ENCODE measurements at places on chromosomes 7 and 10.
A peak's percentile ranks its signal among the peaks of the same experiment; 100 is the strongest.

DNA sequence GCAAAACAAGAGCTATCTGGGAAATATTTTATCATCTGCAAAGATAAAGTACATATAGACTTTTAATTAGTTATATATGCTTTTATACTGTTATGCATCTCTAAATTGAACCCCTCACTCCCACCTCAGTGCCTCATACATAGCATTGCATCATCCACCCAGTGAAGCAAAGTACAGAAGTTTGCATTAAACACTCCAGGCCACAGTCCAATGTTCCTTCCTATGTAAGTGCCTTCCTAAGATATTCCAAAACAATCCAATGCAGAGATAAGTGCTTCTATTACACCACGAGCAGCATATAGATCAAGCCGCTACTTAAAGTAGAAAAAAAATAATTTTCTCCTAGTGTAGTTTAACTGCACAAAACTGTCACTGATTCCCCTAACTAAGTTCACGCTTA is 3.4 kb downstream of the CPXM2 start:
- DNase-seq = no peak

DNA sequence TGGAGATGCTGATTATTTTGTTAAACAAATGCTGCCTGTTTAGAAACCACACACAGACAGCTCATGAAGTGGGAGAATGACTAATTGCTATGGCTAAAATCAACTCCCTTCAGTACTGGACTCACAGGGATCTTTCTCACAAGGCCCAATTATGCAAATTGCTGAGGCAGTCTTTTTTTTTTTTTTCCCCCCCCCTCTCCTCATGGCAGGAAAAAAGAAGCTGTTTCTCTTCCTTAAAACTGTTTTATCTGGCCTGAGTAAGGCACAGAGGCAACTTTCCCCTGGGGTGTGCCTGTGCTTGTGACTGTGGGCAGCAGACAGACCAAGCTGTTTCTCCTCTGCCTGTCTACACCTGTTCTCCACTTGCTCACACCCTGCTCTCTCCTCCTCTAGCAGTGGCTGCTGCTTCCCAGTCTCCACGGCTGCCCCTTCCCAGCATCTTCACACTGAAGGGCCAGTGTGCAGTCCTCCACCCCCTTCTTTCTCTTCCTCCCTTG is 65.4 kb upstream of the STEAP1B start:
- no peak for DNase-seq

- DNase-seq = no peak
These were observed 97.4 kb downstream of the CPED1 start for GRCh38 chr7:121085922-121086321.

- no peak for DNase-seq
These were observed 13.0 kb upstream of the AKR1E2 start for GRCh38 chr10:4813023-4813422.

- no peak for DNase-seq
These were observed 13.9 kb upstream of the TBATA start for GRCh38 chr10:70799124-70799523.

DNA sequence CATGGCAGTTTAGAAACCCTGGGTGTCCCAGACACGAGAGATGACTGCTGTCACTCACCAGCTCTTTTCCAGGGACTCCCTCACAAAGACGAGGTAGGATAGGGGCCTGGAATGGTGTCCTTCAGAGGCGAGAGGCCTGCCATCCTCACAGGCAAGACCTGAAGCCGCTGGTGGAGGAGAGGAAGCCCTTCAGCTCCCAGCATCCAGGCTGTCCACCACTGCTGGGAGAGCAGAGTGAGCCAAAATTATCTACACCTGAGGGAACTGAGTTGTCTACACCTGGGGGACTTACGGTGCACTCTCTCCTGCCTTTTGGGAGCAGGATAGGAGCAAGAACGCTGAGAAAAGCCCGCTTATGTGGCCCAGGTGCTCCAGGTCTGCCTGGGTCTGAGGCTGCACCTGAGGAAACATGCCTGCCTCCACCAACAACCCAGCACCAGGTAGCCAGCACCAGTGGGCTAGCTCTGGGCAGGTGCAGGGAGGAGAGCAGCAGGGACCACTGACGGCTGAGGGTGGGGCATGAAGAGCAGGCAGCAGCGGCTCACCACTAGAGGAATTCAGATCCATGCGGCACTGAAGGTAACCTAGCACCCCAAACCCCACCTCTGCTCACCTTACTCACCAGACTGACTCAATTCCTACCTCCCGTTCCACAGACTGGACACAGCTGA is 357.2 kb downstream of the SH2D4B start:
- no peak for DNase-seq

DNA sequence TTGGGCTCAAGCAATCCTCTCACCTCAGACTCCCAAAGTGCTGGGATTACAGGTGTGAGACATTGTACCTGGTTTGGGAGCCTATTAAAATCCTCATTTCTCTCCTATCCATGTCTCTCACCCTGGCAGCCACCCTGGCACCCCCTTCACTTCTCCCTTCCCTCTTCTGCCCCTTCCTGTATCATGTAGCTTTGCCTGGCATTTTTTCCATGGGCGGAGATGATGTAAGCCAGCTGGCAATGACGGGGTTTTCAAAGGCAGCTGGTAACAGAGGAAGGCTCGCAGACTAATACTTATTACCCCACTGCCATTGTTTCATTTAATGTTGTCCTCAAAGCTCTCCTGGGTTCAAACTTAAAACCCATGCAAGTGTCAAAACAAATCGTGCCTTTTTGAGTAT is 61.9 kb downstream of the RGS10 start:
- no peak for DNase-seq

- DNase-seq = no peak
These were observed 80.5 kb downstream of the KCNMA1 start for GRCh38 chr10:77556990-77557601.

GRCh38 chr10:103125323-103126267 is 67.5 kb downstream of the NT5C2 start:
- no peak for DNase-seq

- no peak for DNase-seq
These were observed 102.2 kb downstream of the SNX10 start for GRCh38 chr7:26393818-26394217.

DNA sequence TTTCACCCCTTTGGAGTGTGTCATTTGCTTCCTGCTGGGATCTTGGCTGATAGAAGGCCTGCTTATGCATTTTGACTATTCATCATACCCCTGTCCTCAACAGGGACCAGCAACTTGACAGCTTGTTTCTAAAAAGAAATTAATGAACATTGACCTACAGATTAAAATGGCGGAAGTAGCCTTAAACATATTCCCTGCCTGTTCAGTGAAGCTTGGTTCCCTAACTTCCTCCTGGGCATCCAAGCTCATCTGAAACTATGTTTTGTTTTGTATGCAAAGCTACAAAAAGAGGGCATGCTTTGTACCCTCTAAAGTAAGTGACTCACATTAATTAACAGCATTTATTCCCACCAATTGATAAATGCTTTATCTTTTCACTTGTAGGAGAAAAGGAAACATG is 26.8 kb upstream of the CDK14 start:
- DNase-seq = no peak

GRCh38 chr10:77325233-77325537 is 312.4 kb downstream of the KCNMA1 start:
- no peak for DNase-seq

DNA sequence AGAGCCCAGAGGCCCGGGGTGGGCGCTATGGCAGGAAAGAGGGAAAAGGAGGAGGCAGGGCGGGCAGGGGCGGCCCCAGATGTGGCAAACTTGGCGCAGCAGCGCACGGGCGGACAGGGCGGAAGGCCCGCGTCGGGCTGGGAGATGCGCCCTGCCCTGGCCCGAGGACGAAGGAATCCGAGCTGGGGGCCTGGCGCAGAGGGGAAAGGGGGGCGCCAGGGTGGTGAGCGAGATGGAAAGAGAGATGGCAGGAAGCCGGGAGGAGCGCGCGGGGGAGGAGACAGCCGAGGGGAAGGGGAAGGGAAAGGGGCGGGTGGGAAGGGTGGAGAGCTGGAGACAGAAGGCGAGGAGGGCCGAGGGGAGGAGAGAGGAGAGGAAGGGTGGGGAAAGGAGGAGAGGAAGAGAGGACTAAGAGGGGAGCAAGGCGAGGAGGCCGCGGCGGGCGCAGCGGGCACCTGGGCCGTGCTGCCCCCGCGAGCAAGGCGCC is at the start of gene MARVELD1:
Gene MARVELD1, plus strand, starts transcription at position 392 of the 487 bp plus-strand sequence. CDS start 147 bp downstream, outside the sequence.
- DNase-seq = no peak

- DNase-seq = no peak
These were observed 488.9 kb downstream of the SH2D4B start for GRCh38 chr10:81026591-81026990.

DNA sequence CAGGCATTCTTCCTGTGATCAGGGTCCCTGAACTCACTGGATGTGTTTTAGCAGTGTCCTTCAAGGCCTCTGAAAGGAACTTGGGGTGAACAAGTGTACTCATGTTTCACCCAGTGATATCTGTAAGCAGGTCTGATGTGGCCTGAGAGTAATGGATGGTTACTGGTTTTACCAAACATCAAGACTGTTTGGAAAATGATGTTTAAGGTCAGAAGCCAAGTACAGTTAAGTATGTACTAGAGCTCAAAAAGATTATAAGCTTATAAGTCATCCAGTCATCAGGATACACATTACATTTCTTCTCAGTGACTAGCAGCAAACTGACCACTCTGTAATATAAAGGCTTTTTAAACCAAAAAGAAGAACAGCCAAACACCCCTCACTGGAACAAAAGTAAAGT is 79.8 kb upstream of the PTN start:
- no peak for DNase-seq

- no peak for DNase-seq
These were observed 33.7 kb downstream of the SCRN1 start for GRCh38 chr7:29955799-29956486.

DNA sequence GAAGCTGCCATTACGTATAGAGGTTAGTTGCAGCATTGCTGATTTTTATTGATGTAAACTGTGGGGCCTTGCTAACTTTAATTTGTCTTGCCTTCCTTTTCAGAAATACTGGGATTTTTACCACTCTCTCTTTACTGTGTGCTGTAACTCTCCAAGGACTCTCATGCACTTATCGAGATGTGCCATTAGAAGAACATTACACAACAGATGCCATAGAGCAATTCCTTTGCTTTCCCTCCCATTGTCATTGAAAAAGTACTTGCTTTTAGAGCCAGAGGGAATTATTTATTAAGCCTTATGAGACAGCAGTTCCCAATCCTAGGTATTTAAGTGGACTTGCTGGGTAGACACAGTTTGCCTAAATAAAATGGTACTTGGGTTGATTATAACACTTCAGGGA is 51.7 kb downstream of the ASB4 start:
- no peak for DNase-seq

DNA sequence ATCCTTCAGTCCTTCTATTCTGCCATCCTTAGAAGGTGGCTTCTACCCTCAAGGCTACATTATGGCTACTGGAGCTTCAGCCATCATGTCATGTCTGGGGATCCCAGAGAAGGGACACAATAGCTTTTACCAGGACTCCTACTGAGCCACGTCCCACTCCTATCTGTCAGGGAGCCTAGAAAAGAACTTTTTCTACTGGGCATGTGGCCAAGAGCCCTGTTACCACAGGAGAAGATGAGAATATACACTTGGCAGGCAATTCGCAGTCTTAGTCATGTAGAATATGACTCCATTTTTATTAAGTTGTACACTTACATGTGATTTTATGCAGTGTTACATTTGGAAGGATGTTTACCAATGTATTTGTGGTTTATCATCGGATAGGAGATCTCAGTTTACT is 64.6 kb upstream of the KCNMA1 start:
- DNase-seq = peak; percentile 49

- DNase-seq = no peak
These were observed 197.0 kb downstream of the STK31 start for GRCh38 chr7:23907012-23907411.

- DNase-seq = peak; percentile 98
These were observed 438.0 kb downstream of the ETV1 start for GRCh38 chr7:13551503-13551902.

- DNase-seq = no peak
These were observed 226.1 kb upstream of the SEMA3D start for GRCh38 chr7:85412912-85413311.

DNA sequence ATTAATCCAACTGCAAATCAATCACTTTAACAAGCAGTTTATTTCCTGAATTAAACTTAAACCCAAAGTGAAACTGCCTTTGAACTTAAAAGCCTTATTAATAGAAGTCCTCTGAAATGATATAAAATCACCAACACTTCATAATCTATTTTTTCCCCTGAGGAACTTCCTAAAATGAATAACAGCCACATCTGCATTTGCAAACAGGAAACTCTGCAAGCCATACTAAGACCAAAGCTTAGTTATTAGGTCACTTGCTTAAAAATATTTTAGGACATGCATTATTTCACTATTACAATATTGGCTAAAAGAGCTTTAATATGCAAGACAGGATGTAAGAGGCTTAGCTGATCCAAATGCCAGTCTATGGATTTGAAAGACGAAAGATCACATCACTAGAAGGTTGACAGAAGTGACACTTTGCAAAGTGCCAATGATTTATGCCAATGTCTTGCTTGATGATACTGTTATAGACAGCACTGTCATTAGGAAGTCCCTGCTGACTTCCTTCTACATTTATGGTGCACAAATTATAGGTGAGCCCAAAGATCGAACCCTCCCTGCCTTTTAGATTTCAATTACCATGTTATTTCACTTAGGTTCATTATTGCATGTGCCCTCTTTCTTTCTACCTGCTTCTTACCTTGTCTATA is 99.9 kb upstream of the SKAP2 start:
- DNase-seq = no peak

DNA sequence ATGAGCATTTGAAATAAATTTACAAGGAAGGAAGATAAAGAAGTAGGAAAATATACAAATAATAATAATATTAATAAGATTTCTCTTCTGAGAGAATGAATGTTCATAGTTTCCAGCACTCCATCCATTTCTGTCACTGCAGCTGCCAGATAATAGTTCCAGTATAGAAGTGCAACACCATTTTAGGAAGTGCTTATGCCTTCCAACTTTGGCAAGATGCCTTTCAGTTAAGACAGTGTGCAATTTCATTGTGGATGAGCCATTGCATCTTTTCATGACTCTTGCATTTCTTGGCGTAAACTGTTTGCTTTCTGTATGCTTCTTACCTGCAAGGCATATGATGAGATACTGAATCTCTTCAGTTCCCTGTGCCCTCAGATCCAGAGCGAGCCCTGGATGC is 185.0 kb downstream of the PDE1C start:
- DNase-seq = peak; percentile 54

DNA sequence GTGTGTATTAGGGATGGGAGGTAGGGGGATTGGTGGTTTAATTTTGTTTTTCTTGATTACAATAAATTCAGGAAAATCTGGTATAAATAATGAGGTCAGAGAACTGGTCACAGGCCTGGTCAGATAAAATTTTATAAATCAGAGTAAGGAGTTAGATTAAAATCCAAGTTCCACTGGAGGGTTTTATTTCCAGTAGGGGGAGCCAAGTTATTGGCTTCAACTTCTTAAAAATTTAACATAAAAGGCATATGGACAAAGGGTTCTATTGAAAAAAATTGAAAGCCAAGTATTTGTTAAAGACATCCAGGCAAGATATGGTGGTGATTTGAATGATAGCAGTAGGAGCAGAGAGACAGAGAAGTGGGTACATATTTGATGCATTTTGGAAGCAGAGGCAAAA is 763.3 kb downstream of the SORCS1 start:
- no peak for DNase-seq
